ENCODE measurements at places on chromosomes 6 and 20.

DNA sequence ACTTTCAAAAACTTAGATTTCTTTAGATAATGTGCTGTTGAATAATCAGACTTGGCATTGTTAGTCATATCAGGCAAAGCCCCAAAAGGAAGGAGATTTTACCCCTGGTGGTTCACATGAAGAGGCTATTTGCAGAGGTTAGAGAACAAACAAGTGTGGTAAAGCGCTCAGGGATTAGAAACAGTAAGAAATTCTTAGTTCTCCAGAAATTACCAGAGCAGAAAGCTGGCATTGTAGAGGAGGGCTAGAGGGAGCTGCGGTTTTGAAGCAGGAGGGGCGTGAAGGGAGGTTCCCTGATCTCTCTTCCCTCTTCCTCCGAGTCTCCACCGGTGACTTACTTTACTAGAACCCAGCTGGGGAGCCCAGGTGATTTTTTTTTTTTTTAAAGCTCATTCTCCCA is 10.2 kb downstream of the MYO6 start:
- DNase-seq, result no peak

GRCh38 chr20:2691663-2692035 is 931 bp upstream of the EBF4 start:
- no peak for DNase-seq

GRCh38 chr6:21918041-21918440 is 324.5 kb downstream of the SOX4 start:
- no peak for DNase-seq

- DNase-seq, result no peak
Observed at GRCh38 chr6:77880501-77880900, 227.7 kb downstream of the MEI4 start.

DNA sequence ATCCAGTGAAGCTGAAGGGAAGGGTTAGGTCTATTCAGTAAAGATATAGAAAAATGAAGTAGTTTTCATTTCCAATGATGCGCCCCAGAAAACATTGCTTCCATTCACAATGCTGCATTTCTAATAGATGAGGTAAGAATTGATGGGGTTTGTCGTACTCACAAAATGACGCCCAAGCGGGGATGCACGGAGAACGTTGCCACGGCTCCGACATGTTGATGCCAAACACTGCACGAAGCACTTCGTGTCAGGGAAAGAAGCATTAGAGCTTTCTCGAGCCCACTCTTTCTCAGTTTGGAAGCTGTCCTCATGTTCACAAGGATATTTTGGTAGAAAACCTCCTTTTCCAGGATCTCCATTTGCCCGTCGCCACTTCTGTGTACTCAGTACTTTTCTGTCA is 21.6 kb upstream of the MAFB start:
- no peak for DNase-seq

DNA sequence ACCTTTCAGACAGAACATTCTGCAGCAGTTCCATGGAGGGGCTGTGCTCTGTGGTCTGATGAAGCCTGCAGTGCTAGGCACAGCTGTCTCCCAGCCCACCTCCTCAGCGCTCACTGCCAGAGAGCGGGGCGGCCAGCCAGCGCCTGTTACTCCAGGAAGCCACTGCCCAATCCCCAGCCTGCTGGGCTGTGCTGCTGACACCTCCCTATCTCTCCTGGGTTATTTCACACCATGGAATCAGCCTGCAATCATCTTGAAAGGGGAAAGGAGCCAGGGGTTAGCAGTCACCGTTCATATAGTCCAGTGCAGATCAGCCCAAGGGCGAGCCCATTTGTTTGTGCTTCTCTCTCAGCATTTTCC is 46.3 kb upstream of the NHSL1 start:
- no peak for DNase-seq

DNA sequence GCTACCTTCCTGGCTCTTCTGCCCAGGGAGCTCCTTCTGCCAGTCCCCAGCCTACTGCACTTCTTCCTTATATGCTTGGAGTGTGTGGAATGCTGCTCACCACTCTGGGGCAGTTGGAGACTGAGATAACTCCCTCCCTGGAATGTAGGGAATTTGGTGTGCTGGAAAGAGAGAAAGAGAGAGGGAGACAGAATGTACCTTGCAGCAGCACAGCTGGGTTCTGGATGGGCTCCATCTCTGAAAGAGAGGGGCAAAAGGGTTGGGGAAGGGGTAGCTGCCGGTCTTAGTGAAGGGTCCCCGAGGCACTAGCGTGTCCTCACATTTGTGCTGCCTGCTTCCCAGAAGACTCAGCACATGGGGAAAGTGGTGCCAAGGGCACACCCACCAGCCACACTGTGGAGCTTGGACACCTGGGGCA is 40.2 kb upstream of the DDR1 start:
- no peak for DNase-seq

GRCh38 chr20:49149281-49150045 is 38.7 kb downstream of the STAU1 start:
- no peak for DNase-seq

DNA sequence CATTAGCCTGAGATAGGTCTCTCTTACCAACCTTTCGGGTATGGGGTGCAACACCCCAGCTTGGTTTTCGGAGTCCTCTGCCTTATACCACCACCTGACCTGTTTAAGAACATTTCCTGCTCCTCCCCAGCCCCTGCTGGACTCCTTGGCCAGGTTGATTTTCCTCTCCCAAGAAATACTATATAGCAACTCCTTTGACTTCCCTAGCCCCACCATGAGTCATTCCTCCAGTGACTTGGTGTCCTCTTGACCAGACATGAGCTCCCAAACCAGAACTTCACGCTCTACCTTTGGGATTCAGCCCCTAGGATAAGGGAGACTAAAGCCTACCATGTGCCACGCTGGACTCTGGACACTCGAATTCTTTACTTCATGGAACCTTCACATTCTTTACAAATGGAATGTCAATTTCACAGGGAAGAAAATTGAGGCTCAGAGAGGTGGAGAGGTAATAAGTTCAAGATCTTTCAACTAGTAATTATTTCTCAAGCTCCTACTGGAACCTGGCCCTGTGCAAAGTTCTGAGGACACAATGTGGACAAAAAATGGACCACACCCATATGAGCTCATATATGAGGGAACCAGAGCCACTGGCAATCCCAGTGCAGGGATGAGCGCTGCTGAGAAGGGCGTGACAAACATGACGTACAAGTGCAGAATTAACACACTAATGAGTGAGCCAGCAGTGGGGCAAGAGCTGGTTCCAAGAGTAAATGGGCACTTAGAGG is 48.2 kb downstream of the SIRPA start:
- DNase-seq, result no peak

DNA sequence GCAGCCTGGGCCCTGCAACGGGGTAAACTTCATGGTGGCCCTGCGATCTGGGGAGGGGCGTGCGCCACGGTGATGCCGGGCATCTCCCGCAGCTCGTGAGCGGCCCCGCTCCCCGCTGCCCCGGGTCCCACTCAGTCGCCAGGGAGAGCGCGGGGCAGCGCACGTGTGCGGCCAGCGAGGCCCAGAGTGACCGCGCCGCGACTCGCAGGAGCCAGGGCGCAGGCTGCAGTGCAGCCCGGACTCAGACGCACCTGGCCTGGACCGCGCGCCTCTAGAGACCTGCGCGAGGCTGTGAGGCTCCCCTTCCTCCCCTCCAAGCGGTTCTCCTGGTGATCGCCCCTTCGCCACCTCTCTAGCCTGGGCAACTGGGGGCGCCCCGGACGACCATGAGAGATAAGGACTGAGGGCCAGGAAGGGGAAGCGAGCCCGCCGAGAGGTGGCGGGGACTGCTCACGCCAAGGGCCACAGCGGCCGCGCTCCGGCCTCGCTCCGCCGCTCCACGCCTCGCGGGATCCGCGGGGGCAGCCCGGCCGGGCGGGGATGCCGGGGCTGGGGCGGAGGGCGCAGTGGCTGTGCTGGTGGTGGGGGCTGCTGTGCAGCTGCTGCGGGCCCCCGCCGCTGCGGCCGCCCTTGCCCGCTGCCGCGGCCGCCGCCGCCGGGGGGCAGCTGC is 652 bp downstream of the BMP6 start:
- DNase-seq, result peak; percentile 53

DNA sequence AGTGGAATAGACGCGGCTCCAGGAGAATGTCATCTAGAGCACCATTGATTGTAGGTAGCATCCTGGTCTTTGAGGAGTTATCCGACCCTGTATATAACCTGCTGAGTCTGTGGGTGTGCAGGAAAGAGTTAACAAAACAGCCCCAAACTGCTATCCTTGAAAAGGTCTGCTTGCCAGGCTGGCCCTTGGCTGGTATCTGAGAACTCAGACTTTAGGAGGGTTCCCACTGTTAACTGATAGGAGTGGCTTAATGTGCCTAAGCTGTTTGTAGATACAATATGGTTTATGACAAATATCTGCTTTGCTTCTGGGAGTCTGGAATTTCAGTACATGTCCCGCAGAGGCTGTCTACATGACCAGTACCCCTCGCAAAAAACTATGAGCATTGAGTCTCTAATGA is 27.6 kb upstream of the MCUR1 start:
- DNase-seq, result no peak

- DNase-seq, result no peak
Observed at GRCh38 chr6:14146506-14147096, 29.0 kb downstream of the CD83 start.

GRCh38 chr6:146709036-146709622 is 110.4 kb downstream of the ADGB start:
- DNase-seq, result no peak

- no peak for DNase-seq
Observed at GRCh38 chr6:22966691-22967422, 397.5 kb downstream of the HDGFL1 start.

GRCh38 chr20:10696650-10697049 is 22.9 kb upstream of the JAG1 start:
- DNase-seq, result peak; percentile 38

DNA sequence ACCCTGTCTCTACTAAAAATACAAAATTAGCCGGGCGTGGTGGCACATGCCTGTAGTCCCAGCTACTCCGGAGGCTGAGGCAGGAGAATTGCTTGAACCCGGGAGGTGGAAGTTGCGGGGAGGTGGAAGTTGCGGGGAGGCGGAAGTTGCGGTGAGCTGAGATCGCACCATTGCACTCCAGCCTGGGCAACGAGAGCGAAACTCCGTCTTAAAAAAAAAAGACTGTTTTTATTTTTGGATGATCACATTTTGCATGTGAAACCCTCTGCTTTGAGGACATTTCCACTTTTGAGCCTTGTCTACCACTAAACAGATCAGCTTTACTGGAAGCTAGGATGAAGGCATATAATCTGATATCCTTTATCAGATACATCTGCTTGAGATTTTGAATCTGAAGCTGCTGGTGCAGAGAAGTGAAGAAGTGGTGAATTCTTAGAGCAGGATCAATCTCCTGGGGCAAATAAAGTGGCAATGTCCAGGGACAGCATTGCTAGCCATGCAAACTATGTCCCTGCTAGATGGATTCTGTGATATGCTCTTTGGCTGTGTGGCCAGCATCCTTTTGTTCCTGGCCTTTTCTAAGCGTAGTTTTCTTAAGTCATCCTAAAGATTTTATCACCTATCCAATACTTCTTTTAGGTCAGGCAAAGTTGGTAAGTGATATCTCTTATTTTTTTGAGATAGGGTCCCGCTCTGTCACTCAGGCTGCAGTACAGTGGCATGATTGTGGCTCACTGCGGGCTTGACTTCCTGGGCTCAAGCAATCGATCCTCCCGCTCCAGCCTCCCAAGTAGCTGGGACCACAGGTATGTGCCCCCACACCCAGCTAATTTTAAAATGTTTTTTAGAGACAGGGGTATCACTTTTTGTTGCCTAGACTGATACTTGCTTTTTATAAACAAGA is 23.3 kb downstream of the RBL1 start:
- no peak for DNase-seq

Data from OCI-M1 (cell line).